ENCODE measurements at places on chromosomes 11 and 22.

DNA sequence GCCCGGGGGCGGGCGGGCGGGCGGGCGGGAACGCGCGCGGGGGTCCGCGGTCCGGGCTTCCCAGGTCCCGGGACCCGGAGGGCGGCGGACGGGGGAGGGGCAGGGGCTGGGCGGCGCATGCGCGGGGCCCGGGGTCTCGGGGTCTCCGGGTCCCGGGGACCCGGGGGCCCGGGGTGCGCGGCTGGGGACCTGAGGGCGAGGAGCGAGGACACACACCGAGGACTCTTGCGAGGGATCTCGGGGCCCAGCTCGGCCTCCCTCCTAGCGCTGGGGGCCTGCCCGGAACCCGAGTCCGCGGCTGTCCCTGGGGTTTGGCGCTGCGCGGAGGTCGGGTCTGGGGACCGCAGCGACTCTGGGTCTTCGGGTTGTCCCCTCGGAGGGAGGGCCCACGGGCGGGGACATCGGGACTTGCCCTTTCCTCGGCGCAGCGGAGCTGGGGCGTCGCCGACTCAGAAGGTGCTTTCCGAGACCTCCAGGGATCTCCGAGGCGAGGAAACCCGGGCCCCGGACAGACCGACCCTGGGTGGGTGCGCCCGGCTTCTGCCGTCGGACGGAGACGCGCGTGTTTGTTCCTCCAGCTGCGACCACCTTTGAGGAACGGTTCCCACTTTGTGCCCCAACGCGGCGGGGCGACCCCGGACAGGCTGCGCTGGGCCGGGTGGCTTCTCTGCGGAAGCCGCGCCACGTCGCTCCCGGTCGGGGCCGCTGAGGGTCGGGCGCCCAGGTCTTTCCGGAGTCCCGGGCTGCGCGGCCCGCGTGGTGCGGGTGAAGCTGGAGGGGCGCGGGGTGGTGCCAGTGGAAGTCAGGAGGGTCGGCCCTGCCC, 540 bp downstream of the PPARA start:
- peak; percentile 74 for DNase-seq

DNA sequence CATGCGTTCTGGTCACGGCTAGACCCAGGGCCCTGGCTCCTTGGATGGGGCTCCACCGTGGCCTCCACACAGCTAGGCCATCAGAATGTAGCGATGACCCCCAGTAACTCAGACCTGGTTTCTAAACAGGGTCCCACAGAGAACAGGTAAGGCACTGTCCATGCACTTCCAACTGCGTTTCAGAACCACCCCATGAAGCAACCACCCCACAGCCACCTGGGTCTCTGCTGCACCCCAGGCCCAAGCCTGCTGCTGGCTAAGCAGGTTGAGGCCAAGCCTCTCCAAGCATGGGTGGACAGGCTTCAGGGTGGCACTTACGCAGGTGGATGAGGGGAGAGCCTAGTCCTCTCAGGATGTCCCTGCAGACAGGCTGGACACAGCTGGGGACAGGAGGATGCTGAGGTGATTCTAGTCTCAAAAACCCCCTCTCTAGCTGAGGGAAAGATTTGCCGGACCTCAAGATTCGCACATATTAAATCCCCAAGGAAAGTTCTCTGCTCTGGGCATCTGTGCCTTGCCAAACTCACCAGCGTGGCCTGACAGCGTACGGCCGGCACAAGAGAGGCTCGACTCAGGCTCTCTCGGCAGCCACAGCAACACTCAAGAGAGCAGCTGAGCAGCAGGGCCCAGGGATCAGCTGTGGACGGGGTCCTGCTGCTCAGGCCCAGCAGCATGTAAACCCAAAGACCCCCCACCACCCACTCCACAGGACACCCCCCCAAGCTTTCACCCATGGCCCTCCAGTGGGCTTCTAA, 141.6 kb downstream of the CRYBB2 start:
- DNase-seq, result no peak

DNA sequence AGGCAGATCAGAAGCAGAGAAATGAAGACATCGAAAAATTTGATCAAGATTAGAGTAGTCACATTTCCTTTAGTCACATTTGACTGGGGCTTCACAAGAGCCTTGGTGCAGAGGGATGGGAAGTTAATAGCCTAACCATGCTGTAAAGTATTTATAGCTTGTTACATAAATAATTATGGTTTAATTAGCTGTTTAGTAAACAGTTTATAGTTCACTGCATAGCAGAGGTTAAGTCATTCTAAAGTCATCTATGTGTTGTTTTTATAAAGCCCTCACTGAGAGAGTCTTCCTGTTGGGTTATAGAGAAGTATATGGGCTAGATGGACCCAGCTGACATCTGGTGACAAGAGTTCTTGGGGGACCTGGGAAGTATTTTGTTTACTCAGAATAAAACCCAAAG, 47.1 kb downstream of the INSC start:
- DNase-seq, result no peak

DNA sequence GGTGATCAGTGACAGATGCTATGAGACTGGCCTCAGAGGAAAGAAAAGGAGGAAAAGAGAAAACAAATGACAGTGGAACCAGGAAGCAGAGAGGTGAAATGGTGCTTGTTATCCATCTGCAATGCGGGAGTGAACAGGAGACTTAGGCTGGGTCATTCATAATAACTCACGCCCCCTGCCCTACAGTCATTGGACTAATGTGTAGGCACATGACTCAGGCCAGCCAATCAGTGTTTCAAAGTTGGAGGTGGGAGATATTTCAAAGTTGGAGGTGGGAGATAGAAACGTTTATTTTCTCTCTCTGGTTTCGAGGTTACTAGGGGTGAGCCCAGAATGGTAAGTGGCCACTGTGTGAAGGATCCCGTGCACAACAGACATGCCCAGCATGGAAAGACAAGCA, 30.3 kb downstream of the SLC22A6 start:
- DNase-seq, result no peak

GRCh38 chr11:72831521-72832300, 17.5 kb downstream of the ATG16L2 start:
- peak; percentile 75 for DNase-seq

GRCh38 chr11:1739576-1739975, 10.8 kb downstream of the IFITM10 start:
- DNase-seq, result no peak

GRCh38 chr11:110415081-110415480, 14.7 kb upstream of the FDX1 start:
- DNase-seq, result no peak

DNA sequence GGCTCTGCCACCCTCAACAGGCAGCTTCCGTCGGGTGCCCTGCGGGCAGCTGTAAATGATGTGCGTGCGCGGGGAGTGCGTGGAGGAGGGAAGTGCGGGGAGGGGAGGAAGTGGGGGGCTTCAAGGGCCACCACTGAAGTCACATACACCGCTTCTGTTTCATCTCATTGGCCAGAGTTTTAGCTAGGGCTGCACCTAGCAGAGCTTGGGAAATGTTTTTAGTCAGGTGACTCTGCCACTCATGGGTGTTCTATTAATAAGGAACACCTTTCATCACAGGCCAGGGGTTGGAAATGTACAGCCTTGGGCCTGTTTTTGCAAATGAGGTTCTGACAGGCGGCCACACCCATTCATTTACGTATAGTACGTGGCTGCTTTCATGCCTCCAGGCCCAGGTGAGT, 14.6 kb downstream of the FAM118A start:
- no peak for DNase-seq

- DNase-seq, result no peak
These were observed 6.2 kb downstream of the LDLRAD3 start for GRCh38 chr11:35950082-35950481.

GRCh38 chr11:12415342-12415966, 38.1 kb downstream of the PARVA start:
- no peak for DNase-seq

DNA sequence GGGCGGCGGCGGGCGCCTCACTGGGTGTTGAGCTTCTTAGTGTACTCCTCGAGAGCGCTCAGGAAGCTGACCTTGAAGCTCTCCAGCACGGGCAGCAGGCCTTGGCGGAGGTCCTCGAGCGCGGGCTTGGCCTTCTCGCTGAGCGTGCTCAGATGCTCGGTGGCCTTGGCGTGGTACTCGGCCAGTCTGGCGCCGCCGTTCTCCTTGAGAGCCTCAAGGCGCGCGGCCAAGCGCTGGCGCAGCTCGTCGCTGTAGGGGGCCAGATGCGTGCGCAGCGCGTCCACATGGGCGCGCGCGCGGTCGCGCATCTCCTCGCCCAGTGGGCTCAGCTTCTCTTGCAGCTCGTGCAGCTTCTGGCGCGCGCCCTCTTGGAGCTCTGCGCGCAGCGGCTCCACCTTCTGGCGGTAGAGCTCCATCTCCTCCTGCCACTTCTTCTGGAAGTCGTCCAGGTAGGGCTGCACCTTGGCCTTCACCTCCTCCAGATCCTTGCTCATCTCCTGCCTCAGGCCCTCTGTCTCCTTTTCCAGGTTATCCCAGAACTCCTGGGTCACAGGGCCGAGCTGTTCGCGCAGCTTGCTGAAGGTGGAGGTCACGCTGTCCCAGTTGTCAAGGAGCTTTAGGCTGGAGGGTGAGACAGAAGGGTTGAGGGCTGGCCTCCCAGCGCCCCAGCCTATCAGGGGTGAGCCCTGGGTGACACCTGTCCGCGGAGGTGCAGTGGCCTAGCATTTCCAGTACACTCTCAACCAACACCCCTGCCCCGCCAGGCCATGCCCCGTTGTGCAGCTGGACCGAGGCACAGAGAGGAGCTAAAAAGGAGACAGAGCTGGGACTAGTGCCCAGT, 1.4 kb downstream of the APOA1 start:
- peak; percentile 90 for DNase-seq

DNA sequence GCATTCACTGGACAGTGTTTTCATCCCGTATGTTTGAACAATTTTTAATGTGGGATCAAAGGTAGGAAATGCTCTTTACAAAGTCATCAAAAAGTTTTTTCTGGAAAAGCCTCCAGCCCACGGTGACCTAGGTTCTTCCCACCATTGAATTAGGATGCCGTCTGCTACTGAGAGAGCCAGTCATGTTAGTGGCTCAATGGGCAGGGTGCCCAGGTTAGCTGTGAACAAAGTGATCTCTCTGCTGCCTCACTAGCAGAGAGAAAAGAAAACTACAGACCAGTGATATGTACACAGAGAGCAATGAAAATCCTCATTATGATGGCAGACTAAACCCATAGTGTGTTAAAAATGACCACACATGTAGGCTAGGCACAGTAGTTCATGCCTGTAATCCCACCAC, 32.4 kb downstream of the KCNQ1 start:
- DNase-seq, result no peak

GRCh38 chr11:34823639-34824038, 92.5 kb downstream of the APIP start:
- no peak for DNase-seq

DNA sequence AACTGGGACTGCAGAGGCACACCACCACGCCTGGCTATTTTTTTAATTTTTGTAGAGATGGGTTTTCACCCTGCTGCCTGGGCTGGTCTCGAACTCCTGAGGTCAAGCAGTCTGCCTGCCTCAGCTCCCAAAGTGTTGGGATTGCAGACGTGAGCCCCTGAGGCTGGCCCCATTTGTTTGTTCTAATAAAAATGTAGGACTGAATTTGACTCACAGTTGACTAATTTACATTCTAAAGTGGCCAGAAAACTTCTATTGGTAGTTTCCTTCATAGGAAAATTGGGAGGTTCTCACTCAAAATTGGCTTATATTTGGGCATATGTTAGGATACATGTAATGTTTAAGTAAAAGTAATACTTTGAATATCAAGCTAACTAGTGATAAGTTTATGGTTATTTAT, 35.0 kb downstream of the PPFIA1 start:
- no peak for DNase-seq

- DNase-seq, result no peak
These were observed 101.5 kb downstream of the TSPAN18 start for GRCh38 chr11:44828296-44828695.
